ENCODE measurements at places on chromosomes 7 and 10.
A peak's percentile ranks its signal among the peaks of the same experiment; 100 is the strongest.

DNA sequence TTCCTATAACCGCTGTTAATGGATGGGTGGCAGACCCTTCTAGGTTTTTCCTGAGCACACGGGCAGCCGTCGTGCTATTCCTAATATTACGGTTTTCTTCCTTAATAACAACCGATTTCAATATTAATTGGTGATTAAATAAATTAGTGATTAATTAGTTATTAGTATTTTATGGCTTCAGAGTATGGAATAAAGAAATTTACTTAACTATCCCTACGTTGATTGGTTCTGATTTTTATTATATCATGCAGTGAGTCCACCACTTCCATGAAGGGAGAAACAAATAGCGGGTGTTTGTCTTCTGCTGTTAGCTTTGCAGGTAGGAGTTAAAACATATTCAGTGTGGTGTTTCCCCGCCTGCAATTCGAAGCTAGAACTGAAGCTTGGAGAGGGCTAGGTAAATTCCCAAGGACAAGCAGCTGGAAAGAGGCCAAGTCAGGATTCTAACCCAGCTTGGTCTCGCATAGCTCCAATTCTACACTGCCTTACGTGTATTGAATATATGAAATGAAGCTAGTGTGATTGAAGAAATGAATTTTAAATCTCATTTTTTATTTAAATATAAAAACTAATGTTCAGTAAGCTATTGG, 928 bp upstream of the CSTF2T start:
- peak overlapping the region; percentile 87 for H3K27ac ChIP-seq
- H3K27me3 ChIP-seq = no peaks in the 10 kb centered on the region
- no peak for DNase-seq
- peak overlapping the region; percentile 64 for H3K4me3 ChIP-seq
- H3K4me1 ChIP-seq = peaks cover 69% of the 10 kb centered on the region

DNA sequence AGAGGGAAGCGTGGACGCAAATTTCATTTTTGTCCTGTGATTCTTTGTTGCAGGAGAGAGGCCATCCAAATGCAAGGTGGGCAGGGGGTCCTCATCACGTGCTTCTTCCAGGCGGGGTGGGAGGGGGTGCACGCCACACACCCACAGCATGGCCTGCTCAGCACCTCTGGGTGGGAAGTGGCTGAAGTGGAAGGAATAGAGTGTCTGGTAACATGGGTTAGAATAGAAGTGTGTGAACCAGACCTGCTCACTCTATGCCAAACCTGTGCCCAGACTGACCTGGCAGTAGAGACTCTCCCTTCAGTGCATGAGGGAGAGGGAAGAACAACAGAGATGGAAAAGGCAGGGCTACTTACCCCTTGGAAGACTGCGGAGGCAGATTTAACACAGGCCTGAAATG, 21.7 kb downstream of the ZNF503 start:
- no peaks in the 10 kb centered on the region for H3K27me3 ChIP-seq
- no peak overlapping the region for H3K27ac ChIP-seq
- no peaks in the 10 kb centered on the region for H3K4me1 ChIP-seq
- DNase-seq = no peak
- H3K4me3 ChIP-seq = no peak overlapping the region
- no peaks in the 10 kb centered on the region for H3K36me3 ChIP-seq

DNA sequence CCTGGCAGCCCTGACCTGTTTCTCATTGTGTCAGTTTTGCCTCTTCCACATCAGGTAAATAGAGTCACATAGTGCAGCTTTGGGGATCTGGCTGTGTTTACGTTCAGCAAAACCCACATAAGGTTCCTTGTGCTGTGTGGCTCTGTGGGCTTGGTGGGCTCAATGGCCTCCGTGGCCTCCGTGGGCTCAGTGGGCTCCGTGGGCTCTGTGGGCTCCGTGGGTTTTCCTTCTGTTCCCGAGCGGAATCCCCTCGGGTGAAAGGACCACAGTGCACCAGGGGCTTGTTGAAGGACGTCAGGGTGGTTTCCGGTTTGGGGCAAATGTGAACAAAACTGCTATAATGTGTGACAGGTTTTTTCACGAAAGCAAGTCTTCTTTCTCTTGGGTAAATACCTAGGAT, 12.5 kb upstream of the DPYSL4 start:
- H3K4me3 ChIP-seq = no peak overlapping the region
- no peaks in the 10 kb centered on the region for H3K27me3 ChIP-seq
- H3K4me1 ChIP-seq = no peaks in the 10 kb centered on the region
- H3K36me3 ChIP-seq = no peaks in the 10 kb centered on the region

- no peaks in the 10 kb centered on the region for H3K27me3 ChIP-seq
- no peaks in the 10 kb centered on the region for H3K36me3 ChIP-seq
- no peak for DNase-seq
- H3K4me1 ChIP-seq = peaks cover 33% of the 10 kb centered on the region
These were observed 137.5 kb upstream of the FZD1 start for GRCh38 chr7:91126762-91127161.

DNA sequence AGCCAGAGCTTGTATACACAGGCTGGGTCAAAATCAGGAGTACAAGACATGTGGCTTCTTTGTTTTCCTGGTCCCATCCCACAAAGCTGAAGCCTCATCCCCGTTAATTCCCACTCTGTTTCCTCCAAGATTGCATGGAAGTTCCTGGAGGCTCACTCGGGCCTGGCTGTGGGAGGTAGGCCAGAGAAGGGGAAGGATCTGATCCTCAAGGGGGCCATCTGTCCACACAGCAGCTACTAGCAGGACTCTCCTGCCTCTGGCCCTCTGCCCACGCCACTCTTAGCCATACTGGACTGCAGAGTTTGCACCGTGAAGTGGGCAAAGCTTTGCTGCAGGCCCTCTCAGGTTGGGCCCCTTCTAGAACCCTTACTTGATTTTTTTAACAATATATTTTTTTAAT, 160.6 kb downstream of the FGFR2 start:
- no peak for DNase-seq
- peak overlapping the region; percentile 26 for H3K27ac ChIP-seq
- no peaks in the 10 kb centered on the region for H3K27me3 ChIP-seq
- no peak overlapping the region for H3K4me3 ChIP-seq
- H3K36me3 ChIP-seq = no peaks in the 10 kb centered on the region
- H3K4me1 ChIP-seq = peaks cover 13% of the 10 kb centered on the region

DNA sequence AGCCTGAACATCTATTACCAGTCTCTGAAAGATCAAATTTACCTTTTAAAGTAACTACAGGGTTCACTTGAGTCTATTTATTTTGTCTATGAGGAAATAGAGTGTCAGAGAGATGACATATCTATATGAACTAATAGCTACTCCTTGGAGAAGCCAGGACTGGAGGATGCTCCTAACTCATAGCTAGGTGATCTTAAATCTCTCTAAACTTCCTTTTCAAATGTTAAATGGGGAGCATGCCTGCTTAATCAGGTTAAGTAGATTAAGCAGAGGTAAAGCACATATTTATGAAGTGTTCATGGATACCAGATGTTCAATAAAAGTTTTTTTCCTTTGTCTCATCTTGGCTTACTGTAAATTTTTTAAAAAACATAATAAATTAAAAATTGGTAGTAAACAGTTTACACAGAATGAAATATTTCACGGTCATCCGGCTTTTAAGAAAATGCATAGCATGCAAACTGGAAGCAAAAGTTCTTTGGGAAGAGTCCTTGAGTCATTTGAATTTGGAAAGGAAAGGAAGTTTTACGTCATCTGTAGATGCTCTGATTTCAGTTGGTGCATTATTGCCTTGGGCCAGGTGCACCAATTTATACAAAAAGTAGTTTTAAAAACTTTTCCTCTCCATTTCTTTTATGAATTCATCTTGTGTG, 155.1 kb downstream of the BICC1 start:
- no peak overlapping the region for H3K27ac ChIP-seq
- H3K4me3 ChIP-seq = no peak overlapping the region
- no peaks in the 10 kb centered on the region for H3K36me3 ChIP-seq
- DNase-seq = no peak
- H3K27me3 ChIP-seq = no peaks in the 10 kb centered on the region

DNA sequence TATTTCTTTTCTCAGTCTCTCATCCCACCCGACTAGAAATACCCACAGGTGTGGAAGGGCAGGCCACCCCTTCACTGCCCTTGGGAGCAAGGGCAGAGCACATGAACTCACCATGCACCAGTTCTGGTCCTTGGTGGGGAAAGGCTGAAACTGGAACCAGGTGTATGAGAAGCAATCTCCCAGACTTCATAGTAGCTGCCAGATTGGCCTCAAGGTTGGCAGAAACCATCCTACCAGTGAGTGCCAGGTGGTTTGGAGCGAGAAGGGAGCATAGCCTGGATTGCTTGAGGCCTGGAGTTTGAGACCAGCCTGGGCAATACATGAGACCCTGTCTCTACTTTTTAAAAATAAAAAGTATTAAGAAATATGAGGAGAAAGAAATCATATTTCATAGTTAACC, 138.8 kb downstream of the LYZL1 start:
- no peak overlapping the region for H3K4me3 ChIP-seq
- H3K27ac ChIP-seq = no peak overlapping the region
- no peaks in the 10 kb centered on the region for H3K27me3 ChIP-seq
- DNase-seq = no peak
- H3K36me3 ChIP-seq = peaks cover 18% of the 10 kb centered on the region

DNA sequence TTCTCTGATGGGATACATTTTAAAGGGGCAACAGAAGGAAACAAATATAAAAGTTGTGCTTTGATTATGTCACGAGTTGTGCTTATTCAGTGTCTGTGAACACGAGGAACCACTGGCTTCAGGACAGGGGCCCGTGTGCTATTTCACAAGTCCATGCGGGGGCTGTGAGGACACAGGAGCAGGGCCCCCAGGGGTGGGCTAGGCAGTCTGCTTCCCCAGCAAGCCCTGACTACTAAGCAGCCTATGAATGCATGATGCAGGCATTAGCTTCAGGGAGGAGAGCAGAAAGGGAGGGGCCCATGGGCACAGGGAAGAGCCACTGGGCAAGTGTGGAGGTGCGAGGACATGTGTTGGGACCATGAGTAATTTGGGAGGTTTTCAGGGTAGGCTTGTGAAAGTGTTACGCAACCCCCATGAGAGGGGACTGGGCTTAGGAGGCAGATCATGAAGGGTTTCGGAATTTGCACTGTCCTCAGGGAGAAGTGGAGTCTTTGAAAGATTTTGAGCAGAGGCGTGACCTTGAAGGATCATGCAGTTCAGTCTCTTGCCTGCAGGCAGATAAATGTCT, 424.9 kb downstream of the CALN1 start:
- DNase-seq = no peak
- H3K27me3 ChIP-seq = no peaks in the 10 kb centered on the region
- H3K36me3 ChIP-seq = no peaks in the 10 kb centered on the region
- no peak overlapping the region for H3K27ac ChIP-seq
- no peak overlapping the region for H3K4me3 ChIP-seq
